ENCODE measurements at places on chromosomes 7 and 10.
A peak's percentile ranks its signal among the peaks of the same experiment; 100 is the strongest.

DNA sequence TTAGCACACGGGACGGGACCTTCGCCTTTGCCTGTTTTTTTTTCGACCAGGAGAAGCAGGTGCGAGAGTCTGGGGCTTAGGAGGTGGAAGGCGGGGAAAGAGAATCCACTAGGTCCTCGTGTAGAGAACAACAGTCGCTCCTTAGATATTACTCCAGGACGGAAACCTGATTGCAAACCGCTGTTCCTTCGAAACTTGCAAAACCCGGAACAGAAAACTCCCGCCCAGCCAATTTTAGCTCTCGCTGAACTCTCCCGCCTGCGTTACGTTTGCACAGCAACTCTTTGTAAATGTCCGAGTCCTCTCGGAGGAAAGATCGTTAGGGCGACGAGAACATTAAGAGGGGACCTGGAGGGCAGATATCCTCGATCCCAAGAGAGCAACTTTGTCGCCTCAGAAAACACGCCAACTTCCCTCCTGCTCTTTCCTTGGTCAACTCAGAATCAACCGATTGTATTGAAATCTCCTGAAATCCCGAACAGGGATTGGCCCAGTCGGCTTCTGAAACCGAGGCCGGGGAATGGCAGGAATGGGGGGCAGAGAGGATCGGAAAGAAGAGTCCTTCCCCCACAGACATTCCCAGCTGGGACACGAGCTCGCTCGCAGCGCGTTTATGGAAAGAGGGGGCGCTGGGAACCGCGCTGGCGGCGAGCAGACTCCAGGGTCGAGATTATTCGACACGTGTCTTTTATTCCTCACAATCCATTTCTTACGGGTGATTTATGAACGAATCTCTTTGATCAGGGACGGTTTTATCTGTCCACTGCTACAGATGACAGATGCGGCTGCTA, 9.9 kb downstream of the TWIST1 start:
- DNase-seq = no peak

GRCh38 chr7:133674079-133674763, 421.3 kb downstream of the EXOC4 start:
- DNase-seq = no peak

- DNase-seq = no peak
Measured at GRCh38 chr10:81894616-81895015, 19.6 kb downstream of the NRG3 start.

GRCh38 chr10:90398566-90398965, 459.3 kb downstream of the HTR7 start:
- DNase-seq = no peak

- peak; percentile 93 for DNase-seq
Measured at GRCh38 chr10:59880971-59881510, 25.3 kb downstream of the CCDC6 start.

- no peak for DNase-seq
Measured at GRCh38 chr10:44047361-44047760, 337.5 kb downstream of the CXCL12 start.

DNA sequence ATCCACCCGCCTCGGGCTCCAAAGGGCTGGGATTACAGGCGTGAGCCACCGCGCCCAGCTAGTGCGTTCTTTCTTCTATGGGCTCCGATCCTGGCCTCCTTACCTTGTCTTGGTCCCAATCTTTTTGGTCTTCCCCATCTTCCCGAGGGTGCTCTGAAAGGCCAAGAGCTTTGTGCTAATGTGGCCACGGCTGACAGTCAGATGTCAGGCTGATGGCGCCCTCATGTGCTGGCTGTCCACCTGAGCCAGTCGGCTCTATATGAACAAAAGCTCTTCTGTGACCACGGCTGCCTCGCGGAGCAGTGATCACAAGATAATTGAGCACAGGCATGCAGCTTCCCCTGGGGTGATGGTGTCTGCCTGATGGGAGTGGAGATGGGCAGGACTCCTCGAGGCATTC, 11.0 kb upstream of the AHCYL2 start:
- peak; percentile 13 for DNase-seq

- DNase-seq = no peak
Measured at GRCh38 chr7:17581301-17581700, 282.8 kb downstream of the AHR start.

DNA sequence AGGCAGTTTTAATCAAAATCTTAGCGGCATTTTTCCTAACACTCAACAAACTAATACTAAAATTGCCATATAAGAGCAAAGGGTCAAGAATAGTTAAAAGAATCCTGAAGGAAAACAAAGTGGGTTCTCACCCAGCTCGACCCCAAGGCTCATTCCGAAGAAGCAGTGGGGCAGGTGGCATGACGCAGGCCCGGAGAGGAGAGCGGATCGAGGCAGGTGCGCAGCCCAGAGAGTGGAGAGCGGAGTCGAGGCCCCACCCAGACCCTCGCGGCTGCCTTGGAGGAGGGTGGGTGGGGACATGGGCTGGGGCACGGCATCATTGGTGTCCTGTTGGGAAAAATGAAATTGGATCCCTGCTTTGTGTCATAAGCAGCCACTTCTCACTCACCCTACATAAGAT, 109.8 kb downstream of the INPP5A start:
- no peak for DNase-seq

- no peak for DNase-seq
Measured at GRCh38 chr7:46209611-46210388, 288.7 kb upstream of the IGFBP3 start.

DNA sequence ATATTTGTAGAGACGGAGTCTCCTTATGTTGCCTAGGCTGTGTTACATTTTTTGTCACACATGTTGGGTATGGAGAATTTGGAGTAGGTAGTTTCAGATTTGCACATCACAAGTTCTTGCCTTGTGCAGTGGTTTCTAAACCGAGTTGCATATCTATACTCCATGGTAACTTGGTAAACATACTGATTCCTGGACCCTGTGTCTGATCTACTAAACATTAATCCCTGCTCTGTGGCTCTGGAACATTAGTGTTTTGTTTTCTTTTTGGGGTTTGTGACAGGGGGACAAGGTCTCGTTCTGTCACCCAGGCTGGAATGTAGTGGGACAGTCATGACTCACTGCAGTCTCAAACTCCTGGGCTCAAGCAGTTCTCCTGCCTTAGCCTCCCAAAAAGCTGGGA, 24.7 kb downstream of the AUTS2 start:
- DNase-seq = no peak

- no peak for DNase-seq
Measured at GRCh38 chr10:93915598-93915997, 21.8 kb downstream of the SLC35G1 start.

GRCh38 chr10:98915911-98916310, 319.7 kb downstream of the HPSE2 start:
- no peak for DNase-seq

DNA sequence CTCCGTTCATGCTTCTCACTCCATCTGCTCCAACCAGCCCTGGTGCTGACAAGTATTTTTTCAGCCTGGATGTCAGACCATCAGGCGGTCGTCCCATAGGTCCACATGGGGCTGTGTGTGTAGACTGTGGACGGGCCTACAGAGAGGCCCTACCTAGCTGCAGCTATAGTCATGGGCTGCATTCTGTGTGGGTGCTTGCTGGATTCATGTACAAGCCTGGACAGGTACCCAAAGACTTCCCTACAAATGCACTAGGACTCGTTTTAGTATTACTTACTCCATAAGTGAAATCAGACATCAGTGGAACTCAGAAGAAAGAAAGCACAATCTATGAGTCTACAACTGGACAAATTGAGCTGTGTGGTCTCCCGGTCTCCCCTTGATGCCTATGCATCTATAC, 146.8 kb downstream of the PKD1L1 start:
- DNase-seq = no peak

DNA sequence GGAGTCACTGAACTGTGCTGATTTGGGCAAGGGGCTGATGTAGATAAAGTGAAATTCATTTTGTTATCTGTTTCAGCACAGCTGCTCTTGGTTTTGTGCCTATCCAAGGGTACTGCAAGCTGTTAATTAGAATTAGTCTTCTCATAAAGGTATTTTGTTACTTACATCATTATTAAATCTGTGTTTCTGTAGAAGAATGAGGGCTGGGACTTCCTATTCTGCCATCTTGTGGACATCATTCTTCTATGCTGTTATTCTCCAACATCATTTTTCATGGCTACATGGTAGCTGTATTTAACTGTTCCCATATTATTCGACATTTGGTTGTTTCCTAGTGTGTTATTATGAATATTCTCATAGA, 76.2 kb upstream of the CCDC71L start:
- DNase-seq = no peak

- DNase-seq = no peak
Measured at GRCh38 chr7:100390286-100391009, 17.2 kb downstream of the PILRA start.

DNA sequence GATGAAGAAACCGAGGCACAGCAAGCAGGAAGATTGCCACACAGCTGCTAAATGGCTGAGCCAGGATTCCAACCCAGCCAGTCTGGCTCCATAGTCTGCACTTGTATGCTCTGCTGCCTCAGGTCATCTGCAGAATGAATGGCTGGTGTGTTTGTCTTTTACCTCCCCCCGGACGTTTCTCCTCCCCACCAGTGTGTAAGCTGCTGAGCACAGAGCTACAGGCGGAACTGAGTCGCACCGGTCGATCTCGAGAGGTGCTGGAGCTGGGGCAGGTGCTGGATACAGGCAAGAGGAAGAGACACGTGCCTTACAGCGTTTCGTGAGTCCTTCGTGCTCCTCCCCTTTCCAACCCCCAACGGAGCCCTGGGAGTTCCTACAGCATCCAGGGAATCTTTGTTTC, 2.6 kb downstream of the CNPY4 start:
- DNase-seq = no peak

DNA sequence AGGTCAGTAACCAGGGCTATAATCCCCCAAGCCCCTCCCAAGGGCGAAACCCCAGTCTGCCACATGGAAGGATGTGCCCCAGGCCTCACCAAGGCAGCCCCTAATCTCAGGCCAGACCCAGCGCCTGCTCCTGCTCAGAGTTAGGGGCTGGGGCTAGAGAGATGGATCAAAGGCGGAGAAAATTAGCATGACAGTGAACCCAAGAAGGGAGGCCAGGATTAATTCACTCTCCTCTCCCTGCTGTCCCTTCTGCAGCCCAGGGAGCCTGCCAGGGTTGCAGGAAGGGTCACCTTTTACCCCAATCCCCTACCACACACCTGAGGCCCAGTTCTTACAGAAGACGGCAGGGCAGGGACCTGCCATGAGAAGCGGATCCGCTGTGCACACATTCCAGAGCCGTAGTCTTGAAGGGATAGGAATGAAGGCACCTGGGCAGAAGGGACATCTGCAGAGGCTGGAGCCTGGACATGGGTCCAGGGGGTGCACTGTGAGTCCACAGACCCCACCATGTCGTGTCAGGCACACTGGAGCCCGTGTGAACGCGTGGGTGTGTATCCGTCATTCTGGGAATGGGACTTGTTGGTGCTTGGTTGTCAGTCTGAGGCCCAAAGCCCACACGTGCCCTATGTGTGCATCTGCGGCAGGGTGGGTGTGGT, 11.9 kb upstream of the ZMIZ1 start:
- DNase-seq = no peak

- DNase-seq = no peak
Measured at GRCh38 chr10:21807180-21807579, 196.3 kb downstream of the DNAJC1 start.

Data from activated CD4-positive, alpha-beta T cell treated with anti-CD3 and anti-CD28 coated beads, Interleukin-2, amount 50 U/mL, for 16 hours (primary cell).